ENCODE measurements at places on chromosomes 2 and 18.

- no peak for DNase-seq
Measured at GRCh38 chr2:96336104-96336775, 674 bp downstream of the NCAPH start.

DNA sequence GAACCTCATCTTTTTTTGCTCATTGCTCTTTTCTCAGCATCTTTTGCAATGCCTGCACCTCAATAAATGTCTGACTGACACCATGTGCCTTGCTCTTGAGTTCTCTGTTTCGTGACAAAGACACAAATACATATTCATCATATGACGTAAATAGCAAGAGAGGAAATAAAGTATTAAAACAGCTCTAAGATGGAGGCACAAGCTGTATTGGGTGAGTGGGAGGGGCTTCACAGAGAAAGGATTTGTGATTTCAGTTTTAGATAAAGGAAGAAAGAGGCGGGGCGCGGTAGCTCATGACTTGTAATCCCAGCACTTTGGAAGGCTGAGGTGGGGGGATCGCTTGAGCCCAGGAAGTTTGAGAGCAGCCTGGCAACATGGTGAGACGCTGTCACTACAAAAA lies 2.9 kb downstream of the CAD start:
- DNase-seq = no peak

DNA sequence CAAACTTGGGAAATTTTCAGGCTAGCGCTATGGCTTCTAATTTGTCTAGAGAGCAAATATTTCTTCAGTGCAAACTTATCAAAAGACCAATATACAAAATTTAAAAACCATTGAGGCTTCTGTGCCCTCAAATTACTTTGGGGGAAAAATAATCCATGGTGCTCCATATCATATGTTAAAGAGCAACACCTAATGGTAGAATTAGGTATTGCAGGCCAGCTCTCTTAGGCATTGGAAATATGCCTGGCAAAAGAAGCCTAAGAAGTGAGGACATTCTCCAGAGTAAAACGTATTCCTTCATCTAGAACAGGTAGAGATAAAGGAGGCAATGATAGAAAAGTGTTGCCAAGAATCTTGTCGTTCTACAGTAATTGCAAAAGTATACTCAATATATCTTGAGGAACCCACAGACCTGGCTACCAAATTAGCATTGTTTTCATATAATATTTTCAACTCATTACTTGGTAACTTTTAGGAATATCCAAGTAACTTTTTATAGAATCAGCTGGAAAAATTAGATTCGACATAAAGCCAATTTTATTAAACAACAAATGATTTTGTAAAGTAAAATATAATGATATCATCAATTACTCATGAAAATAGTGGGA lies 401.1 kb downstream of the BCL11A start:
- peak; percentile 25 for DNase-seq

DNA sequence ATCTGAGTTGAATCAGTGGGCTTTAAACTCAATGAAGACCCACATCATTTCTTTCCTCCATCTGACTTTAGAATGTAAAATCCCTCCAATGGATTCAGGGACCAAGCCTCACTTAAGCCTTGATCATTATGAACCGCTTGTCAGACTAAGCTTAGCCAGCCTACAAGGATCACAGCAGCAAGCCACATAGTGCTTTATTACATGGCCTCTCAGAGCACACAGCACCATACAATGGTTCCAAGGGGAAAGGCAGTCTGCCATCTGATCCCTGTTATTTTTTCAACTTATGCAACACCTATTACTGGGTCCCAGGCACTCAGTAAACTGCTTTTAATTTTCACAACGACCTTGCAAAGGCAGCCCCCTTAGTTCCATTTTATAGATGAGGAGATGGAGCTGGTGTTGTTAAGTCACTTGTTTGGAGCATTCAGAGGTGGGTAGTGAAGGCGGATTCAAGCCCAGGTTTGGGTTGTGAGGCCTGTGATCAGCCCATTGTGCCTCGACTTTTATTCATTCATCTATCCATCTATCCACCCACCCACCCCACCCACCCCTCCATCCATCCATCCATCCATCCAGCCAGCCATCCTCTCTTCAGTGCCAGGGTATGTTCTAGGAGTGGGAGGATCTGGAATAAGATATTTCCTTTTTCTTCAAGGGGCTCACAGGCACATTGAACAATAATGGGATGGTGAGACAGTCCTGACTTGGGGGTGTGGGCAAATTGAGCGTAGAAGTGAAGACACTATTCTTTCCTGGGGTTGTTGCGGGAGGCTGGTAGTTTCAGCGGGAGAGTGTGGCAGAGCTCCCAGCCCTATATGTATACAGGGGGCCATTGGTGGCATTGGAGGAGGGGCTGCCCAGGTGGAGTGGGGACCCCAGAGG lies 141.2 kb downstream of the MYCN start:
- no peak for DNase-seq

- no peak for DNase-seq
Measured at GRCh38 chr2:70936979-70937811, 1.5 kb downstream of the ATP6V1B1 start.

- peak; percentile 41 for DNase-seq
Measured at GRCh38 chr2:70851704-70852103, 16.1 kb upstream of the CD207 start.

DNA sequence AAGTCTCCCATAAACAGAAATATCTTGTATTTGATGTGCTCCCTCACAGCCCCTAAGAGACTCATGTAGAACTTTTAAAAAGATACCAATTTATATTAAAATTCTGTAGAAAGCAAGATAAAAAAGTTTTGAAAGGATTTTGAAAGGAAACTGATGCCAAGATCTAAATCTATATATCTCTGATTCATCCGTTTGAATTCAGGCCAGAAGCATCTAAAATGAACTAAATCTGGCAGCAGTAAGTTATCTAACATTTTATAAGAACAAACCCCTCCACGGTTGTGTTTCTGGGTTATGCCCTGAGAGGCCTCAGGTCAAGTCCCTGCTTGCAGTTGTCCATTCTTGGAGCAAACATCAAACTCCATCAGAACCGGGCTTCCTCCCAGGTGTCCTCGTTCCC lies 165.8 kb downstream of the FBXO15 start:
- no peak for DNase-seq

- no peak for DNase-seq
Measured at GRCh38 chr2:14423145-14423906, 209.2 kb upstream of the LRATD1 start.

Measured in CD4-positive, alpha-beta T cell treated with Interleukin-12 subunit alpha and Interleukin-12 subunit beta, for 1 hour (primary cell).